Left kidney (tissue), 8 donors: ENCODE measurements at places on chromosomes 3 and 15.

DNA sequence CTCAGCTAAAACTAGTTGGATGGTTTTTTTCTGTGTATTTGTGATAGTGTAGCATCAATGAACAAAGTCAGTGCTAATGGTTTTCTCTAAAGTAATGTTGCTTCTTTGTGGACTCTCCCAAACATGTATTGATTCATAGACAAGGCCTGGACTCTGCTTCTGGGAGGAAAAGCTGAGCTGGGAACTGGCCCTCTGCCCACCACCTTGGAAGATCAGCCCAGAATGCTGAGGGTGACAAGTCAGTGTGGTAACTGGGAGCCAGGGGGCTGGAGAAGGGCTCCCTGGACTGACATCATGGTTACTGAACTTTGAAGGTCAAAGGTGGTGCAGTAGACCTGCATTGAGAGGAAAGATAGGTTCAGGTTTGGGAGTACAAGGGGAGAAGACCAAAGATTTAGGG, 3.0 kb downstream of the ARHGAP31 start:
- DNase-seq = no peak

GRCh38 chr3:108312656-108313055, 16.3 kb downstream of the HHLA2 start:
- no peak for DNase-seq

DNA sequence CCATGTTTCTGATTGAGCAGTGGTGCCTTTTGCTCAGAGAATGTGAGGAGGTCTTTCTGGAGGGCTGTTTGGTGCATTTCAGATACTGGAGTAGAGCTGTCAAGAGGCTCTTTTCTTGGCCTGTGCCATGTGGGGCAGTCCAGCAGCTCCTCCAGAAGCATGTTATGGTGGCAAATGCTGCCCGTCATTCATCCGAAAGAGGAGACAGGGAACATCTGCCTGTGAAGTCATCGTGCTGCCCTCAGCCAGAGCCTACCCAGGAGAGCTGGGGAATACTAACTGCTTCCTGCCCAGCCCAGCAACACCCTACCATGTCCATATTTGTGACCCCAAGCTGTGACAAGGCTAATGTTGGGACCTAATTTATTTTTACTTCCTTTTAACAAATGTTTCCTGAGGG, 82.2 kb upstream of the SLC6A6 start:
- no peak for DNase-seq

DNA sequence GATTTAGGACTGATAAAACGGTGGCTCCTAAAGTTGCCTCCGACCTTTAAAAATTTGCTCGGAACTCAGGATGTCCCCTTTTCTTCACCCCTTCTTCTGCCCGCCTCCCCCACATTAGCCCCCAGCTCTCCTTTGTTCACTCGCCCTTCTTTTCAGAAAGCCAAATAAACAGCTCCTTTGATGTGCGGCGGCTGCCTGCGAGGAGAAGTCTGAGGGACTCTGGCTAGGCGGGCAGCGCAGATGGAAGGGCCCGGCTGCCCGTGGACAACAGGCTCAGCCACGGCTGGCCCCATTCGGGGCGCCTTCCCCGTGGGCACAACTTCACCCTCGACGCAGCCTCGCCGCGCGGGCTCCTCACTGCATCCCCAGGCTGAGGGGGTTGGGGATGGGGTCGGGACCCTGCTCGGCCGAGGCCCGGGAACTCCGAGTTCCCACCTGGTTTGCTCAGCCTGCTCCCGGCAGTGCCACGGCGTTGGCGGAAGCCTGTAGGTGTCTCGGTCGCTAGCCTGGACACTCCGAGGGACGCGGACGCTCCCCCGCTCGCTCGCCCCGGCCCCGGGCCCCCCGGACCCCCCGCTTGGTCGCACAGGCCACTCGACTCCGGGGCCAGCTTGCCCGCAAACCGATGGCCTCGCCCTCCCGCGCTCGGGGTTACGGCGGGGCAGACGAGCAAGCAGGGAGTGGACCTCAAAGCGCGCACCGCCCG, 897 bp upstream of the TLE3 start:
- DNase-seq = peak; percentile 68

GRCh38 chr3:78287085-78287484, 1247.2 kb downstream of the ROBO2 start:
- DNase-seq = no peak

- no peak for DNase-seq
These were observed 616.0 kb downstream of the MCTP2 start for GRCh38 chr15:94847325-94847724.
